Right lung (tissue), 10 donors: ENCODE measurements at places on chromosomes 4 and X.
A peak's percentile ranks its signal among the peaks of the same experiment; 100 is the strongest.

DNA sequence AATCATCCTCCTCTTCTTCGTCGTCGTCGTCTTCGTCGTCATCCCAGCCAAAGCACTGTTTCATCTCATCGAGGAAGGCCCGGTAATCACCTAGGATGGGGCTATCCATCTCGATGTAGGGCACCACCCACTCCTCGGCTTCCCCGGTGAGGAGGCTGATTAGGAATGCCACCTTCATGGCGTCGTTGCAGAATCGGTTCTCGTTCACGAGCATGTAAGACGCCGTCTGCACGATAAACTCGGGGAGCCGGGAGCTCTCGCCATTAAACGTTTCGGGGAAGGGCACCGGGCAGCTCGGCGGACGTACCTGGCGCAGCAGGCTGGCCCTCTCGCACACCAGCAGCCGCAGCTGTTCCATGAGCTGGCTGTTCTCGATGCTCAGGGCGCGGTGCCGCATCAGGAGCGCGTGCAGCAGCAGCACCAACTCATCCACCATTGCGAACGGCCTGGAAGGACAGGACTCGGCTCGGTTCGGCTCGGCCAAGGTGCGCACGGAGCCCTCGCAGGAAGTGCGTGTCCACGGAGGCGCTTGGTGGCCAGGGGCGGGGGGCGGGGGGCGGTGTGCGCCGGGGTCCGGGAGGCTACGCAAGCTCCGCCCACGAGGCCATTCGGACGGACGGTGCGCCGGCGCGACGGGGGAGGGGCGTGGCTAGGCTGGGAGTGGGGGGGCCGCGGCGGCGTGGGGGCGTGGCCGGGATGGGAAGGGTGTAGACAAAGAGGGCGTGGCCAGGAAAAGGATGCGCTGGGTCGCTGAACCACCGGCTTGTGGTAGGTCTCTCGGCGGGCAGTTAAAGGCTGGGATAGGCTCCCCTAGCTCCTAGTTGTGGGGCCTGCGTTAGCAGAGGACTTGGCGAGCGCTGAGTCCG lies at the start of gene LDOC1:
TSS of gene LDOC1 (minus strand) at position 544 of the 866 bp plus-strand sequence. CDS start at position 436, 108 bp downstream.
- peak; percentile 76 for DNase-seq

DNA sequence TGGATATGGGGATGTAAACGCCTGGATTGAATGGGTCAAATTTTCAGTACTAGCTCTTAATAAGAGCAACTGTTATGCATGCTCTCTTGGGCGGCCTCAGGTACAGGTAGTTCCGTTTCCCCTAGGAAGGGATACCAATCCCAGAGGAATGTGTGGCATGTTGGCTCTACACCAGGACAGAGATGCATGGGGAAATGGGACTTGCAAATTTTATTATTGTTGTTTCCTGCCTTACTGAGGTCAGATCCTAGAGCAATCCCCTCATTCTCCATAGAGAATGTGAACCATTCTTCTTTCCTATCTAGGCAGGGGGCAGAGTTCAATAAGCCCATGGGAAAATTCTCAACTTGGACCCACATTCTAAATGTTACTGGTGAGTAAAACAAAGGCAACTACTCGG lies 361.8 kb upstream of the FGF16 start:
- no peak for DNase-seq

DNA sequence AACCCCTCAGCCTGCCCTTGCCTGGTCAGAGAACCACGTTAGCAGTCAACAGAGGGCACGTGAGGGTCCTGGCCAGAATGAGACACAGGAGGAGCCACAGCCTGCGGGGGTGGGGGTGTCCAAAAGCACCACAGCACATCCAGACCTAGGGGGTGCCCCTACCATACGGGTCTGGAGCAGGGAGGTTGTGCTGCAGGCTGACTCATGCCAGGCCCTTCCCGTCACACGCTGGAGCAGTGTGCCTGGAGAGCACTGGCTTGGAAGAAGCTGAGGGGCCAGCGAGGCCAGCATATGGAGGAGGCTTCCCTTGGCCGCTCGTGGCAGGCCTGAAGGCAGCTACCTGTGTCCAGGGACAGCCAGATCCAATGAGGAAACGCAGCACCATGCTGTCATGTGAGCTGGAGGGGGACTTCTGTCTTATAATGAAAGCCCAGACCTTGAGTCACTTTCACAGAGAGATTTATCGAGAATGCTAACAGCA lies 1.5 kb upstream of the IRAK1 start:
- no peak for DNase-seq

DNA sequence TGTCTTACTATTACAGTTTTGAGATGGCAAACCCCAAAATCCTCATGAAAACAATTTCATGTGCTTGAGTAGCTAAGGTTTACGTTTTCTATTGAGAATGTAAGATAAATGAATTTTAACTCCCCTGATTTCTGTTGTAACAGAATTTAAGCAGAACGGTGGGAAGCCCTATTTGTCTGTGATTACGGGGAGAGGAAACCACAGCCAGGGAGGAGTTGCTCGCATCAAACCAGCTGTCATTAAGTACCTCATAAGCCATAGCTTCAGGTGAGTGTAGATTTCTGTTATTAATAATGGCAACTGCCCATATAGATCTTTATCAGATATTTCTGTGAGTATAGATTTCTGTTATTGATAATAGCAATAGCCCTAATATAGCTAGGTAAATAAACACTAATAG lies 44.2 kb upstream of the RHOH start:
- no peak for DNase-seq

GRCh38 chr4:23873717-23874535 lies 15.9 kb downstream of the PPARGC1A start:
- DNase-seq: no peak

- no peak for DNase-seq
Measured at GRCh38 chr4:111268769-111269414, 646.0 kb upstream of the PITX2 start.
